ENCODE measurements at places on chromosomes 3 and 15. TPM values are rescaled to one million over a fixed set of nuclear protein-coding genes. Genes with fewer than 3 reads are reported as not detected.

Gene CCDC80
- 71.0 TPM for total RNA-seq

Gene DNAJA4
- 27.8 TPM for total RNA-seq

Gene LMAN1L
- total RNA-seq: 0.04 TPM

Gene UQCRC1
- 138 TPM for total RNA-seq

Gene TJP1
- 36.0 TPM for total RNA-seq

Gene MESP2
- total RNA-seq: 0.49 TPM

Gene GHSR
- not detected for total RNA-seq

Gene NR2F2
- total RNA-seq: 11.3 TPM

Gene ZNF860
- 0.62 TPM for total RNA-seq

Gene KY
- total RNA-seq: 46.4 TPM

Gene PDZRN3
- total RNA-seq: 57.1 TPM

Gene SAMD7
- not detected for total RNA-seq

Gene UBAP1L
- 2.6 TPM for total RNA-seq

Gene SCN11A
- total RNA-seq: 2.0 TPM

Gene TM4SF1
- 43.4 TPM for total RNA-seq

Gene CCDC13
- 0.35 TPM for total RNA-seq

Gene NAALADL2
- total RNA-seq: 17.4 TPM

DNA sequence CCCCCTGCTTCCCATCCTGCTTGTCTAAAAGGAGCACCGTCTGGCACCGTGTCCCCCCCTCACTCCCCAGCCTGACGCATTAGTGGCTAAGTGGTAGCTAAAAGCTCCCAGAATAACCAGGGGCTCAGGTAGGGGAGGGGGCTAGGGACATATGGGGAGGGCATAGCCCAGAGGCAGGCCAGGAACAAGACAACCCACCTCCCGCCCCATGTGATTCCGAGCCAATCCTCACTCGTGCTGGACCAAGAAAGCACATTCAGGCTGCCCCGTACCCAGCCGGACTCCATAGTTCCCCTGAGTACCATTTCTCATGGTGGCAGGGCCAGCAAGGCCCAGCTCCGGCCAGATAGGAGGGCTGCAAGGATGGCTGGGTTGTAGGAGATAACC, 11.5 kb downstream of the SEMA7A start:
- DNase-seq: no peak

DNA sequence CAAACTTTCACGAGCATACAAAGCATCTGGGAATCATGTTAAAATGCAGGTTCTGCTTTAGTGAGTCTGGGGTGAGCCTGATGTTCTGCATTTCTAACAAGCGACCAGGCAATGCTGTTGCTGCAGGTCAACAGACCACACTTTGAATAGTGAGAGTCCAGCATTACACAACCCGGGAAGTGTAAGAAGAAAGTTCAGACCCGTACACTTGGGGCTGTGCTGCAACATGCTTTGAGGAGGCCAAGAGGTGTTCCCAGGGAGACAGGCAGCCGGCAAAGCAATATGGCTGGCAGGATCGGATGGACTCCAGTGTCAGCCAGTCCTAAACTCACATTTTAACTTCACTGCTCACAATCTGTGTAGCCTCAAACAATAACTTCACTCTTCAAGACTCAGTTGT, 134.2 kb downstream of the LIPC start:
- no peak for DNase-seq

DNA sequence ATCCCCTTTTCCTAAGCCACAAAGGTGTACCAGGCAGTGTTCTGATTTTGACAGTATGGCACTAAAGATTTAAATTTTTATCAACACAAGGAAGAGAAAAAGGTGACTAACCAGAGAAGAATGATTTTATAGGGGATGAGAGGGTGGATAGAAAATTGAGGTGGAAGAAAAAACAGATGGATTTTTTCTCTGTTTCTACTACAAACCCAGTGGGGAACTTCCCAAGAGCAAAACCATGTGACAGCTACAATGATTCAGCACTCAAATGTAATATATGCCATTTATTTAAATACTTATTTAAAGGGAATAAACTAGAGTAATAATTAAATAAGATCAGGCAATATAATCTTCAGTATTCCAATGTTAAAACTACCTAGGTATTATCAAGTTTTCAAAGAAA, 11.1 kb downstream of the DCUN1D1 start:
- DNase-seq: no peak

GRCh38 chr3:82743196-82743595, 981.8 kb upstream of the GBE1 start:
- DNase-seq: no peak

DNA sequence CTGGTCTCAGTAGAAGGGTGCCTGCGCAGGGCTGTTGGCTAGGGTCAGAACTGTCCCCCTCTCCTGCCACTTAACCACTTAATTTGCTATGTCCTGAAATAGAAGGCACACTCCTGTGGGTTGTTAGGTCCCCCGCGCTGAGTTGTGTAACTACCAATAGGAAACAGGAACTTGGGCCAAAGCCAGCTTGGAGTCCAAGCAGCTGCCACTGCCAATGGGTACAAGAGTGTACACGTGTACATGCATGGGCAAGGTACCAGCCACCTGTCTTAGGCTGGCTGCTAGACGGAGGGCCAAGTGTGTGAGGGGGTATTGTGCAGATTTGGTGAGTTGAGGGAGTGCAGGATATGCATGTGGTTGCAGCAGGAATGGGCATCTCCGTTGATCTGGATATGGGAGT, 29.7 kb upstream of the POLG start:
- DNase-seq: peak; percentile 36

DNA sequence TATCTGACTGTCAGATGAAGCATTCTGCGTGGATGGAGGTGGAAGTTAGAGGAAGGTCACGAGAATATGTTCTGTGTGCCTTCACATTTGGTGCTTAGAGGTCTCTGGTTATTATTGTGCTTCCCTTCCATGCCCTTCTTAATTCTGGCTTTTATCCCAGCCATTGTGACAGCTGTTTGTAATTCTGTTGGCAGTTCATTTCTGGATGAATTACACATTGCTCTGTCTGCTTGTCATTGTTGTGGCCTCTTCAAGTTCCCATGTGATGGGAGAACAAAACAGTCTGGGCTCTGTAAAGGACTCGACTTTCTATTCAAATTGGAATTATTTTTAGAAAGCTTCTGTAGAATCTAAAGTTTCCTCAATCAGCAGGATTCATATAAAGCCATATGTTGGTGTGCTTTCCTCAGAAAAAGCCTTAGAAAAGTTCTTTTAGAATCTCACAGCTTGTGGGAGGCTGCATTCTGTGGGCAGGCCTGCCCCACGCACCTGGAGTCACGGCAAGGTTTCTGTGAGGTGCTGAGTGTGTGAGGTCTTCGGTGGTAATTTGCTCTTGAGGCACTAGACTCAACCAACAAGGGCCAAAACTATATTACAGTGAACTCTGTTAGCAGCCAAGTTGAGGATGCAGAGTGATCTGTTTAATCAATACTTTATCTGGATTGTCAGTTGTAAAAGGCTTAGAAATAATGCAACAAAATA, 397.4 kb upstream of the AZI2 start:
- peak; percentile 77 for DNase-seq

DNA sequence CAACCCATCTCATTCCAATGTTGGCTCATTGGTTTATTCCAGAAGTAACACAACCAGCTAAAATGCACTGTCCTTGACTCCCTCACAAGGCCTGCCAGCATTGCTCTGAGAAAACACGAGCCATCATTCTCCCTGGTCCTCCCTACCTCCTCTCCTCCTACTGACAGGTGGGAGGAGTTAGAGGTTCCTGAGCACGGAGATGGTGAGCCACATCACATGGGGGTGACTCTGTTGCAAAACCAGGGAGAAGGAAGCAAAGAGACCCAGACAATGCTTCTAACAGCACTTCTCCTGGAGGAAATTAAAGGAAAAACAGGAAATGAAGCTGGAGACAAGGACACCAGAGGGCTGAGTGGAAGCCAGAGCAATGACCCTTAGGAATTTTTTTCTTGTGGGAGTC, 667.4 kb downstream of the NTRK3 start:
- DNase-seq: no peak

- no peak for DNase-seq
Measured at GRCh38 chr3:175329373-175329772, 470.2 kb downstream of the NAALADL2 start.

- DNase-seq: no peak
Measured at GRCh38 chr15:76208786-76209424, 102.4 kb downstream of the ETFA start.

GRCh38 chr3:8597219-8597853, 47.3 kb downstream of the SSUH2 start:
- no peak for DNase-seq

DNA sequence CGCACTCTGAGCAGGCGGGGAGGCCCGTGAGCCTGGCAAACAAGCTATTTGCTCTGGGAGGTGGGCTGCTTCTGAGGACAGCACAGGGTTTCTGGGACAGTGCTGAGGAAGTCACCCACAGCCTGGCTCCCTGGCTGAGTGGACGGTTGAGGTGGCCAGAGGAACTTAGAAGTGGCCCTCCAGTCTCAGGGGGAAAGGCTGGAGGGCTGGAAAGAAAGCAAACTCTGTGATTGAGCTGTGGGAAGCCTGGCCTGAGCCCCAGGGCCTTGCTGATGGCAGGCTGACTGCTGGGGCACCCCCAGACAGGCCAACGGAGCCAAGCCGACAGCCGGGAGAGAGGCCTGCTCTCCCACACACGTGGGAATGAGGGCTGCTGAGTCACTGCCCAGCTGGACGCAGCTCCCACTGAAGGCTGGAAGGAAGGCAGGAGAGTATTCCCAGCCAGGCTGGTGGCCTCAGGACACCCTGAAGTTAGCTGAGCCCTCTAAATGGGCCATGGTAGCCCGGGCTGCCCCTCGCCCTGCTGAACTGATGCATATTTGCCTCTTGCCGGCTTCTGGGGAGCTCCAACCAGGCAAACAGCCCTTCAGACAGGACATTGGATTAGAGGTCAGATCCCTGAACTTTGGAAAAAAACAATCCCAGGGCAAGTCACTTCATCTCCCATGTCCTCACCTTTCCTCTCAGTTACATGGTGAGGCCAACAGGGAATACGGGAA, 98.0 kb upstream of the TLE3 start:
- DNase-seq: peak; percentile 87

GRCh38 chr3:51986010-51986947, 2.9 kb downstream of the ACY1 start:
- DNase-seq: no peak

DNA sequence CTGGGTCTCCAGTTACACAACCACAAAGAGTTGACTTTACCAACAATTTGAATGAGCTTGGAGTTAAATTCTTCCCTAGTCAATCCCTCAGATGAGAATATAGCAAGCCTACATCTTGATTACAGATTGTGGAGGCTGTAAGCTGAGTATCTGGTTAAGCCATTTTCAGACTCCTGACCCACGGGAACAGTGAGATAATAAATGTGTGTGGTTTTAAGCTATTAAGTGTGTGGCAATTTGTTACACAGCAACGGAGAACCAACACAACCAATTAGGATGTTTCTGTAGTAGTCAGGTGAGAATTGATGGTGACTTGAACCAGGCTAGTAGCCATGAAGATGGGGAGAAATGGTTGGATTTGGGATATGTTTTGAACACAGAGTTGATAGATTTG, 37.7 kb upstream of the SLC4A7 start:
- DNase-seq: no peak

DNA sequence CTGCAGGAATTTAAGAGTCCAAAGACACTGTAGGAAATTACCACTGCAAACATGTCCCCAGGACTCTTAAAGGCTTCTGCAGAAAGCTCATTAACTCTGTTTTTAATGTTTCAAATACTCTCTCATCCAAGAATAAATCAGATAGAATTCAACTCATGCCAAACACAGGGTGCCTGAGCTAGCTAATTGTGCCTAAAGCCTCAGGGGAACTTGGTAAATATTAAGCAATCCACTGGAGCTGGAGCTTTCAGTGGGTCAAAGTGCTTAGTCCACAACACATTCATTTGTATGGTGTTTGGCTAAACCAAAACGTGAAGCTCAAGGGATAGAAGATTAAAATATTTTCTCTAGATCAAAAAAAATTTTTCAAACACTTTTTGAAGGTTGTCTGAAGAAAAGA, 131.4 kb downstream of the THRB start:
- DNase-seq: no peak

GRCh38 chr3:70531063-70531657, 218.7 kb upstream of the MDFIC2 start:
- peak; percentile 65 for DNase-seq

DNA sequence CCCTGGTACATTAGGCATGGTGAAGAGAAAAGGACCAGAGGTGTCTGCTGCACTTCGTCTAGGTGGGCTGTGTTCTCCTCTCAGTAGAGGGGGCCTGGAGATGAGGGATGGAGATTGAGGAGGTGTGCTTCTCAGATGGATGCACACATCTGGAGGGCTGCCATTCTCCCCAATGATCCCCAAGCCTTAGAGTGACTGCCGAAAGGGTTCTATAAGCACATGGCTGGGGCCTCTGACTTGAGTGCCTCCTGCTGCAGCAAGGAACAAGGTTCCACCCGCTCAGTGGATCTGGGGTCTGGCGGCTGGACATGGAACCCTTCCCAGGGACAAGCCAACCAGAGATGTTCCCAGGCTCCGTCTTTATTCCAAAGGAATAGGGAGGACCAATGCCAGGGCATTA, 66.8 kb downstream of the CPN2 start:
- DNase-seq: no peak

DNA sequence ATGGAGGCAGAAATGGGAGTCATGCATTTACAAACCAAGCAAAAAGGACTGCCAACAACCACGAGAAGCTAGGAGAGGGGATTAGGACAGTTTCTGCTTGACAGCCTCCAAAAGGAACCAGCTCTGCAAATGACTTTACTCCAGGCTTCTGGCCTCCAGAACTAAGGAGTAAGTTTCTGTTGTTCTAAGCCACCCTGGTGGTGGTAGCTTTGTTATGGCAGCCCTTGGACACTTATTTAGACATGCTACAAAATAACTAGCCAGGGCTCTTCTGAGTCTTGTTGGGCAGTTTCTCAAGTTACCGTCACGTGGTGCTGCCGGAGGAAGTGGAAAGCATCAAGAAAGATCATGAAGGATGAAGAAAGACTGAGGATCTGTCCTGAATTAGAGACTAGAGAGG, 386.5 kb downstream of the LRTM1 start:
- DNase-seq: no peak

DNA sequence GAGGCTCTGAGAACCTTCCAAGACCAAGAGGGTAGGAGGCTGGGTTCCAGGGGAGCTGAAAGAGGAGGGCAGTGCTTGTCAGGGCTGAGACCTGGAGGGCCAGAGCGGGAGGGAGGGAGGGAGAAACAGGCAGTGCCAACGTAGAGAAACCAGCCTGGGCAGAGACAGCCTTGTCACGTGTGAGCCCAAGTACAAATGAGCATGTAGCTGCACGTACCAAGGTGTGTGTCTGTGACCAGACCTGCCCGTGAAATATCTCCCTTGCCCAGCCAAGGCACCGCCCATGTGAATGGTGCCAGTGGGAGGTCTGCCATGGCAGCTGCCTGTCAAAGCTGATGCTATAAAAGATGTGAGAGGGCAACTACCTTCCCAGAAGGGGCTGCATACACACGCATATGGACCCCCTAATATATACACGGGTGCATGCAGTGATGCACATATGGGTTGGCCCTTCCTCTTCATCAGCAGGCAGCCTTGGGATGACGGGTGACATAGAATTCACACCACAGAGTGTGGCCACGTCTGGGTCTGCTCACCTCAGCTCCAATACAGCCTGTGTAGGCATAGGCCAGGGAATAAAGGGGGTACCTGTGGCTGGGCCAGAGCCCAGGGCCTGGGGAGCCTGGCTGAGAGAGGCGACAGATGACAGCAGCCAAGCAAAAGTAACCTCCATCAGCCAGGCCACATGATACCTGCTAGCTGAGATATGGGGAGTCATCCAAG, 7.8 kb upstream of the CTDSPL start:
- DNase-seq: no peak

Measured in muscle of leg (tissue), 16 donors.